ENCODE measurements at places on chromosomes 12 and 14. TPM values are rescaled to one million over a fixed set of nuclear protein-coding genes. Genes with fewer than 3 reads are reported as not detected.

- no peak for DNase-seq
Observed at GRCh38 chr14:72264716-72265115, 332.5 kb downstream of the RGS6 start.

DNA sequence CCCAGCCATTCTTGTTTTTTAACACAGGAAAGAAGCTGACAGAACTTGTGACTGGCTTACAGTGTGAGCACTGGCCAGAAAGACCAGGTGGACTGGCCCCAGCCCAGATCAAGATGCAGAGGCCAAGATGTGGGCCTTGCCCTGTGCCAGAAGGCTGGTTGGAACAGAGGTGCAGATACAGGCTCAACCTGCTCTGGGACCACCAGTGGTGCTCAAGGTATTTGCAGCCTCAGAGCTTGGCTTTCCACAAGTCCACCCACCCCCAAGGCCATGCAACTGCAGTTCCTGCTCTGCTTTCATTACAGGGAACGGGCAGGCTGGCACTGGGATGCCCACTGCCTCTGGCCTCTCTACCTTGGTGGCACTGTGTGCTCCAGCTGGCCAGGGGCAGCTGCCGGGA is 23.3 kb downstream of the ZFC3H1 start:
- DNase-seq: peak; percentile 28

DNA sequence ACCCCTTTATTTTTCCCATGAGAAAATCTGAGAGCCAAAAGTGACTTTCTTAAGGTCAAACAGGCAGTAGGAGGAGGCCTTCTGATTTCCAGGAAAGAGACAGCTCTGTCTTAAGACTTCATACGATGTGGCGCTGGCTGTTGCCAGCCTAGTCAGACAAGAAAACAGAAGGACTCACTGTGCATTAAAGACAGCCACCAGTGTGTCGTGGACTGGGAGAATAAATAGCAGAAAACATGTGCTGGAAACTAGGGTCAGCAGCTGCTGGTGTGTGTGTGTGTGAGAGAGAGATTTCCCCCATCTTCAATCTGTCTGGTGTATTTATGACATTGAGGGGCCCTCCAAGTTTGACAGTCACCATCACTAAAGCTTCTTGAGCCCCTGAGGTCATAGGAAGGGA is 708.6 kb upstream of the TMEM132C start:
- DNase-seq: peak; percentile 14

DNA sequence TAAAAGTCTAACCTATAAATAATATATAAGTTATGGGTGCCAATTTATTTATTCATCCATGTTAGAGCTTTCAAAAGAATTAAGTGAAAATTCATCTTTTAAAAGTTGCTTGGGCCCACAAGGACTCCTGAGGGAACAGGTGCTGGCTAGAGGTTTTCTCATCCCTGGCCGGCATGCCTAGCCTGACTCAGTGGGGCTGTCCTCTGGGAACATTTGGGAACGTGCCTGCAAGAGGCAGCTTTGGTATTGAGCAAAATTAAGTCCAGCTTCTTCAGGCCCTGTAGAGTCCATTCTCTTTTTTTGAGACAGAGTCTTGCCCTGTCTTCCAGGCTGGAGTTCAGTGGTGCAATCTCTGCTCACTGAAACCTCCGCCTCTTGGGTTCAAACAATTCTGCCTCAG is 44.7 kb downstream of the SPTB start:
- DNase-seq: no peak

- DNase-seq: peak; percentile 61
Observed at GRCh38 chr14:42192738-42193653, 586.3 kb downstream of the LRFN5 start.

GRCh38 chr14:71610797-71611196 is 321.4 kb upstream of the RGS6 start:
- DNase-seq: peak; percentile 21

DNA sequence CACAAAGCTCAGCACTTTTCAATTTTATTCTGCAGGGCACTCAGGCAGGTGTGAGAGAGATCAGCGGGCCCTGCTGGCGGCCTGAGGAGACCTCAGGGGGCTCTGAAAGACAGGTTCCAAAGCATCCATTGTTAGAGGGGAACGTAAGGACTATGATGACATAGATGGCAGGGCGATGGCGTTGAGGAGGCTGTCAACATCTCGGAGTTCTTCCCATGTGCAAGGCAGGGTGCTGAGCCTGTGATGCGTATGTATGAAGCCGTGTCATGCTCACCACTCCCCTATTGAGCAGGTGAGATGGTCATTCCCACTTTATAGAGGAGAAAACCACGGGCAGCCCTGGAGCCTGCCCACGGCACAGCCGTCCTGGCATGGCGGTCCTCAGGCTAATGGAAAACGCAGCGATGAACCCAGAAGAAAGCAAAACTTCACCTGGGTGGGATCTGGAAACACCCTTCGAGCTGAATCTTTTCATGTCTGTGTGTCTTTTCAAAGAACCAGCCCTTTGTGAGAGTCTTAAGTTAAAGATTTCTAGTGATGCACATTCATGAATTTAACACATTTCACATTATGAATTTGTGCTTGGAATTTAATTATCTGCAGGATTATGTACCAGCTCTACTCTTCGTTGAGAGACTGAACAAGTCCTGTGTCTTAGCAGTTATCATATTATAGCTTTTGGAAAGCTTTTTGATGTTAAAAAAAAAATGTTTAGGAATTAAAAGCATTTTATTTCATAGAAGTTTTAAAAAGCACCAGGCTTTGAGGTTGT is 64.7 kb downstream of the RIMBP2 start:
- no peak for DNase-seq

DNA sequence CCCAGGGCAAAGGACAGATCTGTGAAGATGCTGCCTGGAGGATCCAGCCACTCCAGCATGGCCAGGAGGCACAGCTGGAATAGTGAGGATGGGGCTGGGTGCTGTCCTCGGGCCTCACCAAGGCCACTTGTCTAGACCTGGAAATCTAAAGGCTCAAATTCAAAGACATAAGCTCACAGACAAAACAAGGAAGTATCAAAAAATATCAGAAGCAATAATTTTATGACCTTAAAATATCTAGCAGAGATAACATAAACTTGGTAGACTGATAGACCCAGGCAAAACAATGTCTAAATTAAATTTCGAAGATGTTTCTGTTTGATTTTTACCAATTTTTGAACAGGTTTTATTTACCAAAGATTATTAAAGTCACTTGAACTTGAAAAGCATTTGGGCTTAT is 22.6 kb upstream of the MMP19 start:
- no peak for DNase-seq

- no peak for DNase-seq
Observed at GRCh38 chr12:52643233-52644077, 8.6 kb downstream of the KRT2 start.

CISTR gene
- total RNA-seq: not detected

TMBIM6 gene
- total RNA-seq: 581 TPM
